IPS-NIHi11 (cell line): ENCODE measurements at places on chromosomes 4 and X.

GRCh38 chrX:42530027-42530426 is 247.9 kb downstream of the PPP1R2C start:
- no peak for DNase-seq

DNA sequence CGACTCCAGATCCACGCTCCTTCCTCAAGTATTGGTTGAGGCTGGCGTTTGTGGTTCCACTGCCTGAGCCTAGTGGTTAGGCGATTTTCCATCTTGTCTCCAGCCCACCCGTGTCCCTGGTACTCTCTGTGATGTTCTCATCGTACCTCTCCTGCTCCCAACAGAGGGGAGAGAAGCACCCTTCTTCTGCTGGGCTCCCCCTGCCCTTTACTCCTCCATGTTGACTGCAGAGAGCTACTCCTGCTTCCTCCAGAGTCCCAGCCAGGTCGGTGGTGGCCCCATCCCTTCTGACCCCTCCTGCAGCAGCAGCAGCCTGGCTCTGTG is 164.0 kb upstream of the BCOR start:
- no peak for DNase-seq

DNA sequence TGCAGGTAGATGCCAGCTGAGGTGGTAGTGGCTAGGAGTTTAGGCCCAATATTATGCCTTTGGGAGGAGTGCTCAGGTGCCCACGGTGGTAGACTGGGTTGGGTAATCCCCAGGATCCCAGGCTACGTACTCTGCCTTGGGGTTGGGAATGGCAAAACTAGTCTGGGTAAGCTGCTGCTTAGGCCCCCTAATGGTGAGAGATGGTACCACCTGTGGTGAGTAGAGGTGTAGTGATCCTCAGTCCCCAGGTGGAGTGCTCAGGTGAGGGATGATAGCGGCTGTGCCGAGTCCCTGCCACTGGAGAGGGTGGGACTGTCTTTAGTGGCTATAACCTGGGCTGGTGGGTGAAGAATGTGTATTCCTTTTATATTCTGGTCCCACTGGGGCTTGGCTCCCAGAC is 75.2 kb downstream of the IL1RAPL2 start:
- peak; percentile 40 for DNase-seq

DNA sequence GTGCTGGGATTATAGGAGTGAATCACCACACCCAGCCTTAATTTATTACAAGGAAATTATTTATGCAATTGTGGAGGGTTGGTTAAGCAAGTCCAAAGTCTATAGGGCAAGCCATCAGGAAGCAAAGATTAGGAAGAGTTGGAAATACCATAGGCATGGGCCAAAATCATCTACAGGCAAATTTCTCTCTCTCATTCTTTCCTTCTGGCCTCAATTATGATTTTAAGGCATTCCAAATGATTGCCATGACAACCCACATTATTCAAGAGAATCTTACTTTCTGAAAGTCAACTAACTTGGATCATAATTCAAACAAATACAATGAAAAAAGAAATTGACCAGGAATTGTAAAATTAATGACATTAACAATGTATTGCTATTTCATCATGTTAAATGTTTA is 400.8 kb downstream of the GPM6A start:
- no peak for DNase-seq

DNA sequence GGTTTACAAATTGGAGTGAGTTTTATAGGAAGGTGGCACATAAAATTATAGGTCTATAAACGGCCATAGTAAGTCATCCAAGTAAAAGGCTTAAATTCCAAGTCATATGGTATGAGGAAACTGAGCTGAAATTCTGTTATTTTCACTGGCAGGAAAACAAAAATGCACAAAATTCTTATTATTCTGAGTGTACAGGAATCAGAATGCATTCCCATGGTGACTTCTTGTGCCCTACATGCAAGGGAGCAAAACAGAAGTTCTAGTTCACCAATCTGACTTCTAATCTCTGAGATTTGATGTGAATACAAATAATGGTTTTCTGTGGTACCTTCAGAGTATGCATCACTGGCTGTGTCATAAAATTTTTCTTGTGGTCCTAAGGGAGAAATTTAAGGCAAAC is 102.9 kb downstream of the CLCN4 start:
- no peak for DNase-seq

GRCh38 chrX:40314070-40314469 is 216.3 kb upstream of the BCOR start:
- peak; percentile 22 for DNase-seq

DNA sequence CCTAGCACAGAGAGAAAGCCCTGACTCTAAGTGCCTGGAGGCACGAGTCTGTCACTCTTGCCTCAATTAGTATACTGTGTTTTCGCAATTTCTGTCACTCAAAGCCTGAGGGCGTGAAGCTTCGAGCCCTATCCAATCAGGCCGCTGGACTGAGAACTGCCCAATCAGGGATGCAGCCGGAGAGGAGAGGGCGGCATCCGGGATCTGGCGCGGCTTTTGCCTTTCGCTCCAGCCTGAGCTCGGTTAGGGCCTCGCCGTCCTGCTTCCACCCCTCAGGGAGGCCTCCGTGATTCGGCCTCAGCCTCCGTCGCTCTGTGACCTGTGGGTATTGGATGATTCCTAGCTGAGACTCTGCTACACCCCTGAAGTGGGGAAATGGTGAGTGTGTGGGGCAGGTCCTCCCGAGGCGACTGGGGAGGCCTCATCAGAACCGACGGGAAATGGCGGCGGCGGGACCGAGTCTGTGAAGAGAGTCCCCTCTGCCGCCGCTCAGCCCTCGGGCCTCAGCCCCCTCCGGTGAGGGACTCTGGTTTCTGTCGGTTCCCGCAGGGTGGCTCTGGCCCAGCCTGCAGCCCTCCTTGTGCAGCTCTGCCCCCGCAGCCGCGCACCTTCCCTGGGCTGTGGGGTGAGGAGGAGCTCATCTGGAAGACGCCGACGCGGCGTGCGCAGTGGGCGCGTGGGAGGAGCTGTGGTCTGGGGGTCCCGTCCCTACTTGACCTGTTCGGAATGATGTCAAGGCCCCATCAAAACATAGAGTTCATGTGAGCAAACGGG is 48.5 kb downstream of the ZNF141 start:
- DNase-seq = peak; percentile 4
